ENCODE measurements at places on chromosomes 2 and 18.

- no peak for DNase-seq
Measured at GRCh38 chr2:151916632-151917031, 88.4 kb upstream of the ARL5A start.

GRCh38 chr2:236715077-236715476 lies 145.5 kb downstream of the ACKR3 start:
- DNase-seq = no peak

DNA sequence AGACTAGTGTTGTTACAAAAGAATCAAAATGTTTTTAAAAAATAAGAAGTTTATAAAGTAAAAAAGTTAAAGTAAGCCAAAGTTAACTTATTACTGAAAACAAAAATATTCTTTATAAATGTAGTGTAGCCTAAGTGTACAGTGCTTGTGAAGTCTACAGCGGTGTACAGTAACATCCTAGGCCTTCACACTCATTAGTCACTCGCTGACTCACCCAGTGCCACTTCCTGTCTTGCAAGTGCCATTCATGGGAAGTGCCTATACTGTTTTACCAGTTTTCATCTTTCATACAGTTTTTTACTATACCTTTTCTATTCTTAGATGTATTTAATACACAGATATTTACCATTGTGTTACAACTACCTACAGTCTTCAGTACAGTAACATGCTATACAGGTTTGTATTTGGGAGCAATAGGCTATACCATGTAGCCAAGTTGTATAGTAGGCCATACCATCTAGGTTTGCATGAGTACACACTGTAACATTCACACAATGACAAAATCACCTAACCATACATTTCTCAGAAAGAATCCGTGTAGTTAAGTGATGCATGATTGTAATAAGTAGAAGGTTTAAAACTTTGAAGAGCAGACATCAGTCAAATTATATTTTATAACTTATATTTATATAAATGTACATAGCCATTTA lies 13.4 kb downstream of the SERPINB7 start:
- DNase-seq = no peak

GRCh38 chr18:25454730-25455129 lies 102.8 kb upstream of the ZNF521 start:
- DNase-seq = no peak

DNA sequence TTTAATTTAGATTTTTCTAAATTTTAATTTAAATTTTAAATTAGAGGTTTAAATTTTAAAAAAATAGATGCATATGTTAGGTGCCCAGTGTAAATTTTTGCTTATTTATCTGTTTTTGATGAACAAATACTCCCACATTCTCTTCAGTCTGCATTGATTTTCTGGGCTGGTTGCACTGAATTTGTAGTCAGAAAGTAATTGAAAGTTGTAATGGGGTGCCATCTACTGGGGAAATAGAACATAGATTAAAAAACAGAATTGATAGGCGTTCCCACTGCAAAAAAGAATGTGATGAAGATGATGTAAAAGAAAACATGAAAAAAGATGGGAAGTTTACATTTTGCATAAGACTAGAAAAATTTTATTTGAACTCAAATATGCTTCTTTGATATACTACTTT lies 51.7 kb upstream of the CCDC85A start:
- peak; percentile 7 for DNase-seq

DNA sequence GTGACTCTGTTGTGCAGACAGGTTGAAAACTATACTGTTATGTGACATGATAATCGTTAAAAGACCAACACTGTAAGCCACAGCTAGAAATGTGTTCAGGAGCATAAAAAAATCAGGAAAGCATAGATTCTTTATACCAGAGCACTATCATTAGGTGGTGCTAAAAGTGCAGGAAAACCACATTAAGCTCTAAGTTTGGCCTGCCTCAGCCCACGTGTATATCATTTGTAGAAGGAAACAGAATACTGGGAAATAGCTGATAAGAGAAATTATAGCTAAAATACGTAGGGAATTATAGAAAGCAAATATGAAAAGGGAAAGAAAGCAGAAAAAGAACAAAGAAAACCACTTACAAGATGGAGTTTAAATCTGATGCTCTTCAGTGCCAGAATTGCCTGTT lies 26.5 kb upstream of the C2orf74 start:
- no peak for DNase-seq

- DNase-seq = no peak
Measured at GRCh38 chr2:33212151-33212550, 264.3 kb upstream of the RASGRP3 start.

DNA sequence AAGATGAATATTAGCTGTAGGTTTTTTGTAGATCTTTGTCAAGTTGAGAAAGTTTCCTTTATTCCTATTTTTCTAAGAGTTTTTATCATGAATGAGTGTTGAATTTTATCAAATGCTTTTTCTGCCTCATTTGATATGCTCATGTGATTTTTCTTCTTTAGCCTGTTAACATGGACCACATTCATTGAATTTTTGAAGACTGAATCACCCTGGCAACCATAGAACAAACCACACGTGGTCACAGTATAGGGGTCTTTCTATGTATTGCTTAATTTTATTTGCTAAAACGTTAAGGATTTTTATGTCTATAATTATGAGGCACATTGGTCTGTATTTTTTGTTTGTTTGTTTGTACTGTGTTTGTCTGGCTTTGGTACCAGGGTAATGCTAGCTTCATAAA lies 201.7 kb upstream of the CWC22 start:
- no peak for DNase-seq

- no peak for DNase-seq
Measured at GRCh38 chr2:148742373-148742772, 97.8 kb downstream of the EPC2 start.

DNA sequence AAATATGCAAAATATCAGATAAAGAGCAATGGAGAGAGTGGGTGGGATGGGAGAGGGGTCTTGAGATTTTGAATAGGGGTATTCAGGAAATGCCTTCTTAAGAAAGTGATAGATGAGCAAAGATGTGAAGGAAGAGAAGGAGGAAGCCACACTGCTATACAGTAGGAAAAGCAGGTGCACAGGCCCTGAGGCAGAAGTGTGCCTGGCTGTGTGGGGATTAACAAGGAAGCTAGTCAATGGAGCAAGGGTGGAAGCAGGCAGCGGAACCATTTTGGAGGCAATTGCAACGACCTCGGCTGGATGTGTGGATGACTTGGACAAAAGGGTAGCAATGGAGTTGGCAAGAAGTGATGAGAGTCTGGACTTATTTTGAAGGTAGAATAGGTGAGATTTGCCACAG lies 11.0 kb upstream of the CNGA3 start:
- DNase-seq = no peak

- DNase-seq = no peak
Measured at GRCh38 chr2:143482771-143483170, 353.6 kb downstream of the ARHGAP15 start.

- DNase-seq = no peak
Measured at GRCh38 chr18:74689251-74689650, 91.6 kb downstream of the ZNF407 start.

DNA sequence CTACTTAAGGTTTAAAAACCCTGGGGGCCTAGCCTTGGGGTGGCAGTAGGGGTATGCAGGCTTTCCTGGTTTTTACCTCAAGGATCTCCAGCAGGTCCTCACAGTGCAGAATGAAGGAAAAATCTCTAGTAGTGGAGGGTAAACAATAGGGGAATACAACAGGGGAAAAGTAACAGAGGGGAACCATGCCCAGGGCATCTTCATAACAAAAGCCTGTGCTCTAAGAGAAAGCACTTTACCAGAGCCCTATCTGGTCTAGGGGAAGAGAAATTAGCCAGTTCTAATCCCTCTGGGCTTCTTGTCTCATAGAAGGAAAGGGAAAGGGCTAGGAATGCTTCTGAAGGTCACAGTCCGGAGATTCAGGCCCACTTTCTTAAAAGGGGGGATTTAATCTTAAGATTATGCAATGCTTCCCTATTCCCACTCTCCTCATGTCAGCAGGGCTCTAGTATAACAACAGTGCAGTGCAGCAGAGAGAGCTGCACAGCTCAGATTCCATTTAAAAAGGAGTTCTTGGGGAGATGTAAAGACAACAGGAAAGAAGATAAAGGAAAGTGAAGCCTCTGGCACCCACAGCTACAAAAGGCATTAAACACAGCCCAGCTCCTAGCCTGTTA lies 149.0 kb upstream of the CYP1B1 start:
- DNase-seq = no peak

DNA sequence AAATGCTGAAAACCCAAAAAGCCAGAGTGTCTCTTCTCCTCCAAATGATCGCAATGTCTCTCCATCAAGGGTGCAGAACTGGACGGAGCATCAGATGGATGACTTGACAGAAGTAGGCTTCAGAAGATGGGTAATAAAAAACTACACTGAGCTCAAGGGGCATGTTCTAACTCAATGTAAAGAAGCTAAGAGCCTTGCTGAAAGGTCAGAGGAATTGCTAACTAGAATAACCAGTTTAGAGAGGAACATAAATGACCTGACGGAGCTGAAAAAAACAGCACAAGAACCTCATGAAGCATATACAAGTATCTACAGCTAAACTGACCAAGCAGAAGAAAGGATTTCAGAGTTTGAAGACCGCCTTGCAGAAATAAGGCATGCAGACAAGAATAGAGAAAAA lies 9.7 kb upstream of the POLE4 start:
- DNase-seq = no peak

- no peak for DNase-seq
Measured at GRCh38 chr2:174184915-174185314, 63.4 kb downstream of the OLA1 start.

GRCh38 chr2:96354492-96354891 lies 18.9 kb downstream of the NCAPH start:
- DNase-seq = no peak

GRCh38 chr2:49154891-49155290 lies 576 bp upstream of the FSHR start:
- DNase-seq = no peak

Measured in NCI-H748 treated with DMSO at 0.1 percent for 48 hours (cell line).